Activated T-helper 2 cell treated with anti-CD3 and anti-CD28 coated beads, Interferon-gamma antibody, Interleukin-2, Interleukin-4, amounts not matched to agents 10 μg/mL and 5 μg/mL and 100 μg/mL, durations not matched to agents 14 hours and 24 hours and 36 hours (primary cell): ENCODE measurements at places on chromosomes 4 and X. TPM values are rescaled to one million over a fixed set of nuclear protein-coding genes. Genes with fewer than 3 reads are reported as not detected.

- H3K27ac ChIP-seq = no peak overlapping the region
- no peak for DNase-seq
- no peaks in the 10 kb centered on the region for H3K36me3 ChIP-seq
- H3K27me3 ChIP-seq = no peaks in the 10 kb centered on the region
Observed at GRCh38 chrX:133151336-133151735, 54.4 kb upstream of the USP26 start.

DNA sequence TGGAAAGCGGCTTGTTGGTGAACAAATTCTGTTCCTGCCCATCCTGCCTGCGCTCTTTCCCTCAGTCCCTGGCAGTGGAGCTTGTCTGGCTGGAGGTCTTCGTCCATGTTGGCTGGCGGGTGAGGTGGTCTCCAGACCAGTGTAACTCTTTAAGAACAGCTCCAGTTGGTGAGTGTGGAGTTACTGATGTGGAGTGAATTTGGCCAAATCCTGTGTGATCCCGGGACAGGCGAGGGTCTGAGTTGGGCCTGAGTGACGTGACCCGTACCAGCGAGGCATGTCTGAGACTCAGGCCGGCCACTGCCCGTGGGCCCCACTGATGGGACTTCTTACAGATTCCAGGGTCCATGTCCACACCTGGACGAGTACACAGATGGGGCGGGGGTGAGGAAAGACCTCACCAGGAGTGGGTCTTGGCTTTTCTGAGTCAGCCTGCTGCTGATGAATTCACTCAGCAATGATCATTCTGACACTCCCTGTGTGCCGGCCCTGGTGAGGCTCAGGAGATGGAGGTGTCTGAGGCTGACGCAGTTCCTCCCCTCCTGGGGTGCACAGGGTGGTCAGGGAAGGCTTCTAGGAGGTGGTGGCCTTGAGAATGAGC lies 45.5 kb downstream of the PSAPL1 start:
- DNase-seq = no peak
- no peaks in the 10 kb centered on the region for H3K36me3 ChIP-seq
- H3K27ac ChIP-seq = no peak overlapping the region
- no peaks in the 10 kb centered on the region for H3K4me1 ChIP-seq
- H3K4me3 ChIP-seq = no peak overlapping the region

The GRSF1 gene
- 120 and 121 TPM in 2 replicates for total RNA-seq

The TMSB15A gene
- 0.37 and 0.39 TPM in 2 replicates for total RNA-seq

The GSX2 gene
- total RNA-seq = not detected in 2 replicates
